ENCODE measurements at places on chromosomes 16 and 17.
A peak's percentile ranks its signal among the peaks of the same experiment; 100 is the strongest.

DNA sequence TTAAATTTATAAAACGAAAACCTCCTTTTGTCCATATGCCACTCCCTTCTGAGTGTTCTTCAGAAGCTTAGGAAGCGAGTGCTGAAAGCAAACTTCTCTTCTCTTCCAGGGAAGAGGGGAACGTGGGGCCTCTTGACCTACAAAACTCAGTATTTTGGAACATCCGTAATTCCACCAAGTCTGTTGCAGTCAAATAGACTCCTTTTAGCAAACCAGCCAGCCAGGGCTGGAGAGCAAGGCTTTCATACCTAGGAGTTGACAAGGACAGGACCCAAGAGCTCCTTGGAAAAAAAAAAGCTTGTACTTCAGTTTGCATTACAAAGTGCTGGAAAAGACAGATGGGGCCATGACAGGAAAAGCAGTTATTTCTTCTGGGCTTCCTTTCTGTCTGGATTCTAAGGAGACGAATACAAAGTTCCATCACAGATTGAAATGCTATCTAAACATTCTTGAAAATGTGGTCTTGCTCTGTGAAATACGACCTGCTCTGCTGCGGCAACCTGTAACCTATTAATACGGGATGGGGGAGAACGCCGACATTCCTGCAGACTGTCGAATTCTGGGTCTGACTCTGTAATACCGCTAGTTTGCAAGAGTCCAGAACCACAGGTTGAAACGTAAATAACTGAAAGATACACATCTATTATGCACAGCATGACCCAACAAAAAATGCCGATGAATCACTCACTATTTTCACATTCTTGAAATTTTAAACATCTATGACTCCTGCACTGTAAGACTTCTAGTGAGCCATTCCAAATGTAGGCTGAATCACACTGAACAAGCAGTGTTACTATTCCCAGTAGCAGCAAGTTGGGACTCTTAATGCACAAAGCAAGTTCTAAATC is 20.6 kb downstream of the VPS53 start:
- DNase-seq = peak; percentile 99

DNA sequence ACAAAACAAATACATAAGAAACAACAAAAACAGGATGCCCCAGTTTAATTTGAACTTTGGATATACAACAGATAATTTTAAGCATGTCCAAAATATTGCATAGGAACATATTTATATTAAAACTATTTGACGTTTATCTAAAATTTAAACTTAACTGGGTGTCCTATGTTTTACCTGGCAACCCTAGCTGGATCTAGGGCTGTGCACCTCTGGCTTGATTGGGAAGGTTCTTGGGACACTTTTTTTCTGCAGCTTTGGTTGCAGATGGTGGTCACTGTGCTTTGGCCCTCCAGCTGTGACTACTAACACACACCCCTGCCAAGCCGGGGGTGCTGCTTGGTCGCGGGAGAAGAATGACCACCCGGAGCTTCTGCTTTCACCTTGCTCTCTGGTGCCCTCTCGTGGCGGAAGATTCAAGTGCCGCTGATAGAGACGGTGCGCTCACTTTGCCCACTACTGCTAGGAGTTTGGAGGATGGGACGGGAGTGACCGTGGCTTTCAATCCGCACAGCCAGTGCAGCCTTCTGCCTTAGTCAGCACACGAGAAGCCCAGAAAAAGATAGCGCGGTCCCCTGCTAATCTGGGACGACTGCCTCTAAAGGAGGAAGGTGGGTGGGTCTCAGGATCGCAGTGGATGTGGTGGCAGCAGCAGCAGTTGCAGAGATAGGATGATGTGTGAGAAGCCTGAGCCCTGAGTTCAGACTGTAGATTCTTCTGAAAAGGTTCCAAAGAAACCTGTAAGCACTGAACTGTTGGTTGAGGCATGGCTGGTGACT is 6.7 kb downstream of the SPACA3 start:
- DNase-seq = peak; percentile 71

- DNase-seq = no peak
Measured at GRCh38 chr17:349666-350065, 2.9 kb downstream of the RPH3AL start.

DNA sequence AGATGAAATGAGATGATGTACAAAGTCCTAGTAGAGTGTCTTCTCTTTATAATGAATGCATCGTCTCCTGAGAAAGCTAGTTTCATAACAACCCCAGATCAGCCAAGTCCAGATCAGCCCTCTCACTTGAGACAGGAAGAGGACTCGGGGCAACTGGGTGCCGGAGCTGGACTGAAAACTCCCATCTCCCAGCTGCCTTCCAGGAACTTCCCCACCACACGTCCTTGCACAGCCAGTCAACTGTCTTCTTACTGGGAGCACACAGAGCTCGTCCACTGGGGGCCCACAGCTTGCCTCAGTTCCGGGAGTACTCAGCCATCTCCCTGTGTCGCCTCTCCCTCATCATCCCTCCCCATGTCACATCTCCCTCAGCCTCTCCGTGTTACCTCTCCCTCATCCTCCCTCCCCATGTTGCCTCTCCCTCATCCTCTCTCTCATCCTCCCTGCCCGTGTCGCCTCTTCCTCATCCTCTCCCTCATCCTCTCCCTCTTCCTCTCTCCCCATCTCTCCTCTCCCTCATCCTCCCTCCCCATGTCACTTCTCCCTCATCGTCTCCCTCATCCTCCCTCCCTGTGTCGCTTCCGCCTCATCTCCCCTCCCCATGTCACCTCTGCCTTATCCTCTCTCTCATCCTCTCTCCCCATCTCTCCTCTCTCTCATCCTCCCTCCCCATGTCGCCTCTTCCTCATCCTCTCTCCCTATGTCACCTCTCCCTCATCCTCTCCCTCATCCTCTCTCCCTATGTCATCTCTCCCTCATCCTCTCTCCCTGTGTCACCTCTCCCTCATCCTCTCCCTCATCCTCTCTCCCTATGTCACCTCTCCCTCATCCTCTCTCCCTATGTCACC is 22.4 kb upstream of the KCNH6 start:
- no peak for DNase-seq

DNA sequence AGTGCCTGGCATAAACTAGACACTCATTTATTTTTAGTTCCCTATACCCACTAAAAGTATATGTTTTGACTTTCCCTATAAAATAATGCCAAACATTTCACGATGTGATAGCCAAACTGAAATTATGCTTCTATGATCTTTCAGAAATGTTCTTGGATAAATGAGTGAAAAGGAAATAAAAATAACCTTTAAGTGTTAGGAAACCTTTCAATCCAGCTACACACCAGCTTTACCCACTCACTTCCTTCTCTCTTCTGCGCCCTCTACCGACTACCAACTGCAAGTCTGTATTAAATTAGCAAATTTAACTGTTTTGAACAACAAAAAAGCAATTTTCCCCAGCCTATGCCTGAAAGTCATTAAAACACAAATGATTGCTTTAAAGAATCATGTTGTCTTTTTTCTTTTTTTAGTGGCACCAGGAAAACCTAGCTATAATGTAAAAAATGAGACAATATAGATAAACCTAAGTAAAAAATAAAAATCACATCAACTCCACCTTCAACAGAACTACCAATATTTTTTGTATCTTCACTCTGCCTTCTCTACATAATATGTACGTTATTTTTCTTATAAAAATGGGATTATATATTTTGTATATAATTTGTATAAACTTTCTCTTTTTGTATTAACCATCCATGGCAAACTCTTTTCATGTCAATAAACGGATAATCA is 13.2 kb upstream of the TMEM100 start:
- DNase-seq = peak; percentile 67

DNA sequence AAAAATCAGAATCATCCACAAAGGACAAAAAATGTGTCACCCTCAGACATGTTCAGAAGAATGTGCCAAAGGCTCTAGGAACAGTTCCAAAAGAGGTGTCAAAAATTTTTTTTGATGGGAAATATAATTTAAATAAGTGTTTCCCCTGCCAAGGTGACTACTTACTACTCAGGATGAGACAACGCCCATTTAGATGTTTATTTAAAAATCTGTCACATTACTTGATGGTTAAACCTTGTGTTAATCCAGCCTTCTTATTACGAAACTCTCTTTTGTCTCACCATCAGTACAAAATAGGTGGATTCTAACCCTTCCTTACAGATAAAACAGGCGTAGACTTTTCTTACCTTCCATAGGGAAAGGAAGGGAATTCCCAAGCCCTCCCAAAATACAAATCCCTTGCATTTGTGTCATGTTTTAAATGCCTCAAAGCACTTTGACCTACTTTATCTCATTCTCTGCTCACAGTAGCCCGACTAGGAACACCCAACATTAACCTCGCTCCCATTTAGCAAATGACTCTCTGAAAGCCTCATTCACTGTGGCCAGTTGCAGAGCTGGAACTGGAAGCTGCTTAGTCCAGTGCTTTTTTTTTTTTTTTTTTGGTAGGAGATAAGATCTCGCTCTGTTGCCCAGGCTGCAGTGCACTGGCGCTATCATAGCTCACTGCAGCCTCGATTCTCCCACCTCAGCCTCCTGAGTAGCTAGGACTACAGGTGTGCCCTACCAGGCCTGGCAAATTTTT is 5.8 kb upstream of the GNA13 start:
- no peak for DNase-seq

GRCh38 chr17:45740553-45741330 is 43.4 kb upstream of the CRHR1 start:
- DNase-seq = peak; percentile 2

DNA sequence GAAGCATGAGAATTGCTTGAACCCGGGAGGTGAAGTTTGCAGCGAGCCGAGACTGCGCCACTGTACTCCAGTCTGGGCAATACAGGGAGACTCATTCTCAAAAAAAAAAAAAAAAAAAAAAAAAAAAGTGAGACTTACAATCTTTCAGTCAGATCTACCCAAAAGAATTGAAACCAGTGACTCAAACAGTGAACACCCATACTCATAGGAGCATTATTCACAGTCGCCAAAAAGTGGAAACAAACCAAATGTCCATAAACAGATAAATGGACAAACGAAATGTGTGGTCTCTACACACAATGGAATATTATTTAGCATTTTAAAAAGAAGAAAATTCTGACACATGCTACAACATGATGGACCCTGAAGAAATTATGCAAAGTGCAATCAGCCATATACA is 9.1 kb upstream of the SCNN1B start:
- no peak for DNase-seq

- peak; percentile 31 for DNase-seq
Measured at GRCh38 chr16:52976539-52977167, 76.0 kb downstream of the CHD9NB start.

GRCh38 chr16:64858076-64858475 is 263.8 kb downstream of the CDH11 start:
- peak; percentile 26 for DNase-seq

GRCh38 chr17:47620503-47621245 is 29.0 kb upstream of the KPNB1 start:
- no peak for DNase-seq
